ENCODE measurements at places on chromosomes 4 and X.

DNA sequence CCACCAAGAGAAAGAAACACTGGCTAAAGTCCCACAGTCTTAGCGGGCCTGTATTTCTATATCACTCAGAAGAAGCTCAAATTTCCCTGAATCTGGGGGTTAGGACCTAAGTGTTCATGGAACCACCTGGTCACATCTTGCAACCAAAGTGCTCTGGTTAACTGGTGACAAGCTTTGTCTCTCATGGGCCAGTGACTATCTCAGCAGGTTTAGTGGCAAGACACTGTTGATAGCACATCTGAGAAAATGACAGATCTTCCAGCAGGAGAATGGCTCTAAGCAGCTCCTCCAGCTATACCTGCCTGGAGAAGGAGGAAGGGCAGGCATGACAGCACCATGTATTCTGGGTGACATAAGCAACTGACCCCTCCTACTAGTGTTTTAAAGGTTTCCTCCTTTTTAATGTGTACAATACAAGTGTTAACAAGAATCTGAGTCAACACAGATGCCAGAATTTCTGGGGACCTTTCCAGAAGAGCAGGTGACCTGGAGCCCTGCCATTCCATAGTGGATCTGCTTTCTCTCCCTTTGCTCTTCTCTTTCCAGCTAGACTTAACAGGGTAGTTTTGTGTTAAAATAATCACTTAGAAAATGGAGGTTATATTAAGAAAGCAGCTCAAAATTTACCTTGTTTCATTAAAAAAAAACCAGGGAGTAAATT lies 17.3 kb upstream of the QRFPR start:
- DNase-seq, result no peak

DNA sequence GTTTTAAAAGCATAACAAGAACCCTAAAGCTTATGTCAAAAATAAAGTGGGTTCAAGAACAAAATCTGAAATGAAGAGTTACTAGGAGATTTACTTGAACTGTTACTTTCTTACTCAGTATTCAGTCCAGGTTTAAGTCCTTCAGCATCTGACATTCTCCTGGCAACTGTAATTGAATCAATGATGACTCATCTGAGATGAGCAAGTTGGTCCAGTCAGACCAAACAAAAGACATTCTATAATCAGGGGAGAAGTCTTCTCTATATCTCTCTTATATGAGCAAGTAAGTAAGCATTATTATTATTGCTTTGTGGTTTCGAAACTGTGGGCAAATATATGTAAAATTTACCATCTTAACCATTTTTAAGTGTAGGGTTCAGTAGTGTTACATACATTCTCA lies 34.6 kb downstream of the MAP9 start:
- no peak for DNase-seq

- no peak for DNase-seq
Observed at GRCh38 chrX:31603411-31604120, 531.7 kb upstream of the FTHL17 start.

DNA sequence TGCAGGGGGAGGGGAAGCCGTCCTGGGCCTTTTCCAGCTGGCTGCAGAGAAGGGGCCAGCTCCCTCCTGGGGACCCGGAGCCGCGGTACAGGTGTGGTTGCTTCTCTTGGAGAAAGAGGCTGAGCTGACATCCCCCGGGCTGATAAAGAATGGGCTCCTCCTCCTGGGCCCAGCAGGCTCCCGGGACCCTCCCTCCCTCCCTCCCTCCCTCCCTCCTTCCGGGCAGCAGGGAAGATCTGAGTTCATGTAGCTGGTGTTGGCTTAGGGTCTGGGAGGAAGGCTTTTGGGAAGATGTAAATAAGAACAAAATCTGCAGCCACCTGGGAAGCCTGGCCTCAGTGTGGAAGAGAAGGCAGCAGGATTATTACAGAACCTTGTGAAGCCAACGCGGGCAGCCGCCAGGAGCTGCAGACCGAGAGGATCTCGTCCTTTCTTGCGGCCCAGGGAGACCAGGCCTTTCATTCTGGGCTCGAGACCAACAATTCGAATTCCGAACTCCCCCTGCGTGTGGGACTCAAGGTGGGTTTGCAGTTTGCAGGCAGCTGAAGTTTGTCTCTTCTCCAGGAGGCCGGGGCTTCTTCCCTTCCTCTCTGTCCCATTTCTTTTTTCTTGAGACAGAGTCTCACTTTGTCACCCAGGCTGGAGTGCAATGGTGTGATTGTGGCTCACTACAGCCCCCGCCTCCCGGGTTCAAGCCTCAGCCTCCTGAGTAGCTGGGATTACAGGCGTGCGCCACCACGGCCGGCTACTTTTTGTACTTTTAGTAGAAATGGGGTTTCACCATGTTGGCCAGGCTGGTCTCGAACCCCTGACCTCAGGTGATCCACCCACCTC lies at the start of gene PLCXD1:
Gene PLCXD1, plus strand, starts transcription at position 216 of the 834 bp plus-strand sequence. CDS start 2,807 bp downstream, outside the sequence.
- no peak for DNase-seq

DNA sequence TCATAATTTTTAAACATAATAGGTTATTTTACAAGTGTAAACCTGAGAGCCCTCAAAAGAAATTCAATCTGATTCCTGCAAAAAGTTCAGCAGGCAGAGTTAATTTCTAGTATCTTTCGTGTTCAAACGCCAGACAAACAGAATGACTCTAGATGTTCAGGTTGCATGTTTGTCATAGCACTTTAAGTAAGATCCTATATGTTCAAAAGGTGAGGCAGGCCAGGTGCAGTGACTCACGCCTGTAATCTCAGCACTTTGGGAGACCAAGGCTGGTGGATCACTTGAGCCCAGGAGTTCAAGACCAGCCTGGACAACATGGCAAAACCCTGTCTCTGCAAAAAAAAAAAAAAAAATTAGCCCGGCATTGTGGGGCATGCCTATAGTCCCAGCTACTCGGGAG lies 1.1 kb upstream of the RASSF6 start:
- DNase-seq, result no peak

GRCh38 chr4:137474711-137475301 lies 57.5 kb downstream of the PCDH18 start:
- no peak for DNase-seq

DNA sequence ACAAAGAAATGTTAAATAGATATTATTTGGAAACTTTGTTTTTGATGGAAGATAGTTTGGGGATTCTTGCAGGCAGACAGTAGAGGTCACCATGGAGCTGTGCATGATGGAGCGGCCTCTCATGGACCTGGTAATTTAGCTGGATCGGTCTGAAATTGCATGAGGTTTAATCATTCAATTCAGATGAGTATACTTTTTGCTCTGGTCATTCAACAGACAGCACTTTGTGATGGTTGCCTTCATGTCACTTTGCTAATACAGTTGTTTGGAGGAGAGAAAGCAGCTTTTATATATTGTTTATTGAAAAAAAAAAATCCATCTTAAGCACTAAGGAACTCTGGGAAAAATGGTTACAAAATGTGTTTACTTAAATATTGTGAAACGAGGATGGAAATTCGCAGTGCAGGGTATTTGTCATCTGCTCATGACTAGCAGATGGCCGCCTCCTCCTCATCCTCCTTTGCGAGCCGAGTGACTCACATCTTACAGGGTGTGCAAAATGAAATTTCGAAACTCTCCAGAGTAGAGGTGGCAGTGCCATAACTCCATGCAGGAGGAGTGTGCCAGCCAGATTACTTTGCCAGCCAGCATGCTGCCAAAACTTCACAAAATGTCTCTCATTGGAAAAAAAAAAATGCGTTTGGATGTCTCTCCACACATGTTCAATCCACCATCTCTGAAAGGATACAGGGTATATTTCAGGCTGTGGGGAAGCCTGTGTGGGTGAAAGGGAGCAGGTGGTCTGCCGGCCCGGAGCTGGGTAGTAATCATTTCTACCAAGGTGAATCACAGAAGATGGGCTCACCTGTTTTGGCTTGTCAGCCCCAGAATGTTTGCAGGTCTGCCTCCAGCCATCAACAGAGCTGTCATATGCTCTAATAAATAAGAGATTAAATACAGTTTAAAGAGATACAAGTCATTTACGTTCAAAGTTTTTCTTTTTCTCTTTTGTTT lies 314.9 kb upstream of the DIPK2B start:
- DNase-seq, result no peak

GRCh38 chr4:102076622-102077021 lies 268.7 kb downstream of the SLC39A8 start:
- DNase-seq, result no peak

GRCh38 chrX:67583171-67583570 lies 39.4 kb downstream of the AR start:
- DNase-seq, result no peak

DNA sequence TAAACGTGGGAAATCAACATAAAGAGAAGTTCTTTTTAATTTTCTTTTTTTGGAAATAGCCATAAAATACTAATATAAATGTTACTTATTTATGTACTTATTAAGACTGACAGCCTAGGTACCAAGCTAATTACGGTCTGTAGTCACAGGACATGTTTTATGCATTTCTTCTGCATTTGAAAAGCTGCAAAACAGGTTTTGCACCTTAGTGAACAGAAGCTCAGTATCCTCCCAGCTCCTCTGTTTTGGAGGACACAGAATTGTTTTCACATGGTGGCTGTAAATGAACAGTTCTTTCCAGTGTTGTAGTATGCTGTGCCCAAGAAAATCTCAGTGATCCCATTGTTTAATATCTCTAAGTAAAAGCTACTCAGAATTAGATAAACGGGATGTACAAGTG lies 1788.0 kb upstream of the TENM3 start:
- no peak for DNase-seq

All from activated B cell treated with CpG ODN at 0.5 μM for 24 hours (primary cell).